ENCODE measurements at places on chromosomes 2 and 18.

DNA sequence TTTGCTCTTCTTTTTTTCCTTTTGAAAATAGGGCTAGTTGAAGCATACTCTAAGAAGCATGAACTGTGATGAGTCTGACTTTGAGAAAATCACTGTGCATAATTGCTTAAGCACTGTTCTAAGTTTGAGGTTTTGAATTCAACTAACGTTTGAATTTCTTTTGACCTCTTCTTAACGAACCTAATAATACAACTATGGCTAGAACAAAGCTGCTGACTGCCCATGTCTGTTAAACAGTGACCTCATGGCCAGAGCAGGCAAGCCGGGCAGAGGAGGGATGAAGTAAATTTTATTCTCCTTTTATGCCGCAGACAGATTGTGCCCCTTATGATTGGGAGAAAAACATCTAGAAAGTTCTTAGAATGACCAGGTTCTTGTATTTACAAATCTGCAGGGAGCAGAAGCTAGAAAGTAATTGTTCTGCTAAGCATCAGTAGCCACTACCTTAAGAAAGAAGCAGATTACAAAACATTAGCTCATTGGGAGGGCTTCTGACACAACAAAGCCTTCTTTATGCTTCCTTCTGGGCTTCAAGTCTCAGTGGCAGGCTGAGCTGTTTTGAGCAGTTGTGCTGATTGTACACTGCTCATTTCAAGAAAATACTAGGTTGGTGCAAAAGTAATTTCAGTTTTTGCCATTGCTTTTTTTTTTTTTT is 97.8 kb upstream of the RASGRP3 start:
- DNase-seq = no peak

DNA sequence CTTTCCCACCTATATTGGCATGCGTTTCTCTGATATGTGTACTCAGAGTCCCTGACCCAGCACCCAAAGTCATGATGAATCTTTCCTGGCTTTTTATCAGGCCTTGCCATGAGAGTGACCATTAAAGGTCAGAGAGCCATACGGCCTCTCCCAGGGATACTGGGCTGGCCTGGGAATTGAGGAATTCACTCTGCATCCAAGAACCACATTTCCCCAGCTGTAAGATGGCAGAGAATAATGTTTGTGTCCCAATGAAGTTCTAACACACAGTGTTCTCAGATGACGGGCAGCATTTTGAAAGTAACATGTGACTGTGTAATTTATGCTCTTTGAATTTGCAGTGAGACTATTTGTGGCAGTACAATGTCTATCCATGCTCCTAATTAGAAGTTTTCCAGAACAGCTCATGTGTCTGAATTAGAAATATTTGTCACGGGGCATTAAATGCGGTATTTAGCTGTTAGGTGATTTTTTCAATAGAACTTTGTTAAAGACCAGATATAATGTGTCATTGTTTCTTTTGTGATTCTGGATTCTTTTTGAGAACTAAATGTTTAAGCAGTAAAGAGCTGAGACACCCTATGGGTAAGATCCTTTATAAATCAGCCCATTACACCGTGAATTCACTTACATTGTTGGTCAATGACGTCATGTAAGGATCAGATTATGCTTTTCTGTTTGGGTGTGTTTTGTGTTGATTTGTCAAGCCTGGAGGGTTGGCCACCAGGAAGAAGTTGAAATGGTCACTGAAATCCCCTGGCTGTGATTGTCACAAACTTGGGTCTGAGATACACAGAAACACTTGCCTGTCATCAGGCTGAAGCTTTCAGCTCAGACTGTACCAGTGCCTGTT is 7.3 kb upstream of the SLC3A1 start:
- DNase-seq = no peak

DNA sequence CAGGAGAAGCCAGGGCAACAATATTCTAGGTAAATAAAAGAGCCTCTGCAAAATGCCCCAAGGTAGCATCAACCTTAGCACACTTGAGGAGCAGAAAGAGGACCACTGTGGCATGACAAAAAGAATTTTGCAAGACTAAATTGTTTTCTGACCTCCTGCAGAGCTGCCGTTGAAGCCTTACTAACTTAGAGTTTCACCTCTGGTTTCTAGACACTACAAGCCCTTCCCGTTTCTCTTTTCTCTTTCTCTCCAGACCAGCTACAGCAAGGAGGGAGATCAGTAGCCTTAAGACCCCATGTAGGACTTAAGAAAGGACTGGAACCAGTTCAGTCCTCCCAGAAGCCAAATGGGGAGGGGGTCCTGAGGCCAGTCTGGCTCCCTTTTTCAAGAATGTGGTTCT is 73.3 kb upstream of the SP3 start:
- DNase-seq = no peak

DNA sequence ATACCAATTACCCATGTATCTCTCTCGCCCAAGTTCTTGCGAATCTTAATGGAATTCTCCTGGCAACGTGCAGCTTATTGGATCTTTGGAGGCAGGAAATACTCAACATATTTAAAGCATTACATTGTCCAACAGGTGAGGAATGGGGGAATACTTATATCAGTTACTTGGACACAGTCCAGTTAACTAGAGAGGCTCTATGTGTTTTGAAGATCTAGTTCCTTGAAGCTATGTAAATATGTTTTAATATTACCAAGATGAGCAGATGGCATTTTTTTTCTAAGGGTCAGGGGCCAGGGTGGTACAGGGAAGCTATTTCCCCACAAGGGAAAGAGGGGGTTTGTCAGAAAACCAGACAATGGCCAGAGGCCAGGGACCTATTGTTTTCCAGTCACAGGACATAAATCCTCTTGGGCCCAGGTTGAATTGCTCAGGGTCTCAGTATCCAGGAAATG is 26.8 kb upstream of the MC5R start:
- no peak for DNase-seq

GRCh38 chr18:7338846-7339245 is 108.0 kb downstream of the LRRC30 start:
- DNase-seq = no peak

- peak; percentile 65 for DNase-seq
Measured at GRCh38 chr18:72544092-72544886, at the start of gene CBLN2. CBLN2 (minus strand) TSS chr18:72544342; CDS start chr18:72542160, 2,182 bp downstream.

All from KBM-7 (cell line).